Activated T-cell treated with anti-CD3 and anti-CD28 coated beads, Interleukin-2, amount 50 U/mL, for 72 hours (primary cell): ENCODE measurements at places on chromosomes 11 and 22. TPM values are rescaled to one million over a fixed set of nuclear protein-coding genes. Genes with fewer than 3 reads are reported as not detected.

XKR3 gene
- total RNA-seq: 0.24 TPM

LRRN4CL gene
- 0.38 TPM for total RNA-seq

MRPL48 gene
- total RNA-seq: 55.8 TPM

CD6 gene
- 313 TPM for total RNA-seq

OR8G1 gene
- total RNA-seq: not detected

SCGB1C1 gene
- not detected for total RNA-seq

PTPRJ gene
- 50.6 TPM for total RNA-seq

NCR3LG1 gene
- total RNA-seq: 1.3 TPM

OR5W2 gene
- not detected for total RNA-seq

KDM4E gene
- not detected for total RNA-seq

DEPDC7 gene
- total RNA-seq: 2.4 TPM

MAML2 gene
- total RNA-seq: 34.6 TPM

PARVA gene
- total RNA-seq: not detected

MMP12 gene
- not detected for total RNA-seq

C1QTNF5 gene
- not detected for total RNA-seq

CASP5 gene
- total RNA-seq: not detected

HOATZ gene
- total RNA-seq: not detected

CHADL gene
- 1.4 TPM for total RNA-seq

POU2AF1 gene
- total RNA-seq: 2.5 TPM

CSF2RB gene
- total RNA-seq: 3.8 TPM

GGT5 gene
- 0.37 TPM for total RNA-seq

NELL1 gene
- total RNA-seq: not detected

ACTN3 gene
- 0.32 TPM for total RNA-seq

PELI3 gene
- 6.6 TPM for total RNA-seq

PHLDA2 gene
- 12.3 TPM for total RNA-seq

GRM5 gene
- total RNA-seq: not detected

MS4A3 gene
- not detected for total RNA-seq

F2 gene
- total RNA-seq: not detected

SEZ6L gene
- 0.05 TPM for total RNA-seq

TMEM191C gene
- total RNA-seq: 1.5 TPM

KCNA4 gene
- total RNA-seq: not detected

CHST1 gene
- total RNA-seq: not detected

SLC16A8 gene
- not detected for total RNA-seq

CST6 gene
- total RNA-seq: 0.34 TPM

RAB38 gene
- 6.3 TPM for total RNA-seq

LRRC10B gene
- total RNA-seq: not detected

OR52M1 gene
- total RNA-seq: not detected

PGA4 gene
- not detected for total RNA-seq

TLCD5 gene
- 2.0 TPM for total RNA-seq

DGAT2 gene
- 3.4 TPM for total RNA-seq

KCNJ1 gene
- total RNA-seq: not detected

SYCE3 gene
- total RNA-seq: 1.7 TPM

SHANK2 gene
- total RNA-seq: 0.28 TPM

MRGPRX4 gene
- not detected for total RNA-seq

SLC22A25 gene
- not detected for total RNA-seq

CNIH2 gene
- total RNA-seq: 3.5 TPM

MMP10 gene
- 1.2 TPM for total RNA-seq
